ENCODE measurements at places on chromosomes 13 and 19.
A peak's percentile ranks its signal among the peaks of the same experiment; 100 is the strongest.

- no peak for DNase-seq
Measured at GRCh38 chr19:3608750-3609322, 2.2 kb upstream of the TBXA2R start.

DNA sequence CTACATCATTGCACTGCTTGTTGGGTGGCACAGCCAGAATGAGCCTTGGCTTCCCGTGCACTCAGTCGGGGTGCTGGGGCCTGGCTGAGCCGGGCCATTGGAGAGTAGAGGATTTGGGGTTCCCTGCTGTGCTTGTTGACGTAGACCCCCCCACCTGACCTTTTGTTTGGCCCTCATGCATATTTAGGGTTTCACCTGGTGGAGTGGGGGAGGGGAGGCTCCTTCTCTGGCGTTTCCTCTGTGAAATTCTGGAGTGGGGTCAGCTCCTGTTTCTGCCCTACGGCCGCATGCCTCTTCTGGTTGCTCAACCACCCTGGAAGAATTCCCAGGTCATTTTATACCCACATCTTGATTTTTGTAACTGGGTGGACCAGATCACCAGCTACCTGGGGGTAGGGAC, 82.8 kb downstream of the SIPA1L3 start:
- DNase-seq: no peak

- peak; percentile 77 for DNase-seq
Measured at GRCh38 chr19:16041299-16041990, 34.9 kb upstream of the TPM4 start.

GRCh38 chr13:27022571-27023311, 148.9 kb downstream of the USP12 start:
- peak; percentile 88 for DNase-seq

DNA sequence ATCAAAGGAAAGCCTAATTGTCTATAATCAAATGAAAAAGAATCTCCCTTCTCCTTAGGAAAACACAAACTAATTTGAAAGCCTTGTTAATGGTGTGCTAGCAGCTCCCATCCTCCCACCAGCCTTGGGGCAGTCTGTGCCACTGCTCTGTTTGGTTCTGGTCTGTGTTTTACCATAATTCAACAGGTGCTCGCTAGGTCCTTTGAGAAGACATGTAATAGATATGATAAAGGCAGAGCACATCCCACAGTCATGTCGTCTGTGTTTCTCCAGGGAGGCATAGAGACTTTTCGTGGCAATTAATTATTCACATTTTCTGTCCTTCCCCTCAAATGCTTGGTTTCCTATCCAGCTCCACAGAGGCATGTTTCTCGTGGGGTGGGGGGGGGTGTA, 23.8 kb downstream of the FAM124A start:
- no peak for DNase-seq

DNA sequence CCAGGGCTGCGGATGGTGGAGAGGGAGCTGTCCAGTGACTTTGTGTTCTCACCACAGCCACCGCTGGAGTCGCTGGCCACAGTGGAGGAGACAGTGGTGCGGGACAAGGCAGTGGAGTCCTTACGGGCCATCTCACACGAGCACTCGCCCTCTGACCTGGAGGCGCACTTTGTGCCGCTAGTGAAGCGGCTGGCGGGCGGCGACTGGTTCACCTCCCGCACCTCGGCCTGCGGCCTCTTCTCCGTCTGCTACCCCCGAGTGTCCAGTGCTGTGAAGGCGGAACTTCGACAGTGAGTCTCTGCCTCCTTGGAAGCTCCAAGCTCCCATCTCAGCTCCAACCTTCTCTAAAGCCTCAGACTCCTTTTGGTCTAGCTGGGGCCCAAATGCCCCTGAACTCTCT, 21.4 kb downstream of the PPP2R1A start:
- DNase-seq: no peak

DNA sequence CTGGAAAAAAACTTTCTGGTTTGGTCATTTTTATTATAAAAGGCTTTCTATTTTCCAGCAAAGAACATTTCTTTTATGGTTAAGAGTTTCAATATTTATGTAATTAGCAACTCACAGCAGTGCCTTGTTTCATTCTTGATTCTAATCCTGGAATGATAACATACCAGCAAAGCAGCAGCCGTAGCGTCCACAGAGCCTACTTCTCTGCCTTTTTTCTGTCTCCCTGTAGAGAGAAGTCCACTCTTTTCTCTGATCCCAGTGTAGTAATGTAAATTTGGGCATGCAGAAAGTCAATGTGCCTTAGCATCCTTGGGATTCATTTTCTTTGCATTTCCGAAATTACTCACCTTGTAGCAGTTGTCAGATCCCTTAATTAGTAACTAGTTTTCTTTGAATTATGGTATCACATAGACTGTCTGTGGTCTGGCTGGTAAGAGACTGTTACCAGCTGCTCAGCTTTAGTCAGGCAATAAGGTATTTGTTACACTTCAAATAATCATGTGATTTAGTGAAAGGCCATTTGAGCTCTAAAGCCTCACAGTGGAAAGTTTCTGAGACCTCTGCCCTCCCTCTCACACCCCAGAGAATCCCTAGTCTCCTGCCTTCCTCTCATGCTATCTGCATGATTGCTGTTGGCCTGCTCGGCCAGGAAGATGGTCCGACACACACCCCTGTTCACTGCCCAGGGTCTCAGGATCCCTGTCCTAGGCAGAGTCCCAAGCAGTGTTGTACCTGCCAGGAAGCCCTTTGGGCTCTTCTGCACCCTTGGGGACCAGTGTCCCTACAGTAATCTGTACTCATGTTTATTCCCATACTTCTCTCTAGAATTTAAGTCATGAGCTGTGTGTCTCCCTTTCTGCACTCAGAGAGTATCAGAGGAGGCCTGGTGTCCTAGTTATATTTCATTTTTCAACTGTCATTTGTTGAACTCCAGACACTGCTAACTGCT, 86.3 kb downstream of the LRCH1 start:
- DNase-seq: no peak

Data from activated CD4-positive, alpha-beta T cell treated with anti-CD3 and anti-CD28 coated beads, Interleukin-10, Interleukin-2, amounts not matched to agents 100 ng/mL and 50 ng/mL, durations not matched to agents 16 hours and 8 hours (primary cell).